Fibroblast of lung (primary cell): ENCODE measurements at places on chromosomes 12 and 14. TPM values are rescaled to one million over a fixed set of nuclear protein-coding genes. Genes with fewer than 3 reads are reported as not detected.

GRCh38 chr12:122020795-122021192 is 890 bp upstream of the BCL7A start:
- DNase-seq: no peak

The ENTPD5 gene
- total RNA-seq: 6.7 and 9.6 TPM in 2 replicates

The PMEL gene
- total RNA-seq: 0.26 and 0.50 TPM in 2 replicates

- DNase-seq: no peak
These were observed 68.6 kb downstream of the FIGNL2 start for GRCh38 chr12:51779876-51780275.

DNA sequence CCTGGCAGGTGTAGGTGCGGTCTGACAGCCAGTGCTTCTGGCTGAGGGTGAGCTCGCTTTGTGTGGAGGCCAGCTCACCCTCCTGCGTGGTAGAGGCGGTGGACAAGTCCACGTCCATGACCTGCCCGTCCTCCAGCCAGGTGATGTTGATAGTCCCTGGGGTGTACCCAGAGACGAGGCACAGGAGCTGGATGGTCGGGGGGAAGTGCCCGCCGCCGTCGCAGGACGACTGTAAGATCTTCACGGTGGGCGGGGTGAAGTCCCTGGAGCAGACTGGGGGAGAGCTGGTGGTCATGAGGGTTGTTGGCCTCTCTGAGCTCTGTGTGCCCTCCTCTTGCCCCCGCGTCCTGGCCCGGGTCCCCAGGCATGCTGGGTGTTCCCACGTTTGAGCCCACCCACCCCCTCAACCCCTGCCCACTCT is 74.6 kb downstream of the TMEM121 start:
- DNase-seq: no peak

- DNase-seq: no peak
These were observed 12.2 kb downstream of the TMTC2 start for GRCh38 chr12:82698708-82699564.

GRCh38 chr14:39426605-39427004 is 5.6 kb downstream of the FBXO33 start:
- DNase-seq: peak; percentile 58

- DNase-seq: no peak
These were observed 29.5 kb upstream of the MSRB3 start for GRCh38 chr12:65248656-65249633.

The BBOF1 gene
- total RNA-seq: 3.8 and 4.4 TPM in 2 replicates

DNA sequence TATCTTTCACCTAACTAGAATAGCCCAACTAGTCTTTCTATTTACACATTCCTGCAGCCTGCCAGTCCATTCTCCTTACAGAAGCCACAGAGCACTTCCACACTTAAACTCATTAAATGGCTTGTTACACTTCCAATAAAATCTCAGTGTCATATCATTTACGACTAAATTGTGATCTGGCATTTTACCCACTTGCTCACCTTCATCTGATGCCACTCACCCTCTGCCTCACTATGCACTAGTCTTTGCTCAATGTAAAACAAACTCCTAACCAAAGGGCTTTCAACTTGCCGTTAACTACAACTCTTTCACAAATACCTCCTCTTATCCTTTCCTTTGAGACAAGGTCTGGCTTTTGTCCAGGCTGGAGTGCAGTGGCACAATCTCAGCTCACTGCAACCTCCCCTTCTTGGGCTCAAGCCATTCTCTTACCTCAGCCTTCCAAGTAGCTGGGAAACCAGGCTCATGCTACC is 24.1 kb downstream of the YAF2 start:
- DNase-seq: peak; percentile 48

The PLA2G1B gene
- total RNA-seq: 0.51 TPM in 1 of 2 replicates, not detected in the other

- DNase-seq: no peak
These were observed 176.4 kb upstream of the RPH3A start for GRCh38 chr12:112615196-112615595.

The NOVA1 gene
- 3.6 and 5.1 TPM in 2 replicates for total RNA-seq
